ENCODE measurements at places on chromosomes 4 and X.

DNA sequence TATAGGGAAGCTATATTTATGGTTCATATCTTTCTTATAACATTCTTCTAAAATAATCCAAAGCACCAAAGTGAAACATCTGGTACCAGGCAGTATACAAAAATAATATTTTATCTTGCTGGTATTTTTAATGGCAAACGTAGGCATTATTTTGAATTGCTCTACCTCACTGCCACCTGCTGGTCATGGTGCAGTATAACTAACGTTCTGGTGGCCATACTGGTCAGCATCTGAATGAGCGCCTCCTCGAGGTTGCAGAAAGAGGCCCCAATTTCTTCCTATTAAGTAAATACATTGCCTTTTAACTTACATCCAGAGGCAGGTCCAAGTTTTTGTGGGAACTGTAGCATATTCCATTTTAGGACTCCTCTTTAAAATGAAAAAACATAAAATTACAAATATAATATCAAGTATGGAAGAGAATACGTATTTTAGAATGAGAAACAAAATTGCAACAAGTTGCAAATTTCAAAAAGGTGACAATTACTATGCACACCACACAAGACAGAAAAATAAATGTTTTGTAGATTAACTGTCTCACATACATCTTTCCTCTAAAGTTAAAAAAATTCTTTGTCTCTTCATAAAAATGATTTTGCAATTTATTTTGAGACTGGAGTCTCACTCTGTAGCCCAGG lies 22.9 kb upstream of the CWH43 start:
- peak; percentile 54 for DNase-seq

DNA sequence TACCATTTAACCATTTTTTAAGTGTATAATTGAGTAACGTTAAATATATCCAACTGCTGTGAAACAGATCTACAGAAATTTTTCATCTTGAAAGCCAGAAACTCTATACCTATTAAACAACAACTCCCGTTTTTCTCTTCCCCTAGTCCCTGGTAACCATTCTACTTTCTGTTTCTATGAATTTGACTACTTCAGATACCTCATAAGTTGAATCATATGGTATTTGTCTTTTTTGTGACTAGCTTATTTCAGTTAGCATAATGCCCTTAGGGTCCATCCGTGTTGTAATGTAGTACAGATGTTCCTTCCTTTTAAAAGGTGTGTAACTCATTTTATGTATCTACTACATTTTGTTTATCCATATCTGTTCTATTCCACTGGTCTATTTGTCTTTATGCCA lies 48.7 kb downstream of the STAG2 start:
- DNase-seq, result no peak

DNA sequence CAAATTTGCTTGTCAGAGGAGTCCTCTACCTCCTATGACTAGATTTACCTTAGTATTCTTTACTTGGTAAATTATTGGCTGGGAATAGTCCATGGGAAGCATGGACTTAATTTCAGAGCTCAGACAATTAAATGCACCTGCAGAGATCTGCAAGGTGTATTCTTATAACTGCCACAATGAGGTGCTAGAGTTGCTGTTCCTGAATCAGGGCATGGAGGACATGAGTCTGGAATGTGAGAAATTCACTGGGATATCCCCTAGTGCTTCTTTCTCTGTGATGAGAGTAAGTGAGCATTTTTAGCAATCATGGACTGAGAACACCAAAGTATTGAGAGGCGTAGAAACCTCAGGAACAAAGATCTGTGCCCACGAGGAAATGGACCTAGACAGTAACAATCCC lies 32.9 kb upstream of the GRID2 start:
- no peak for DNase-seq

DNA sequence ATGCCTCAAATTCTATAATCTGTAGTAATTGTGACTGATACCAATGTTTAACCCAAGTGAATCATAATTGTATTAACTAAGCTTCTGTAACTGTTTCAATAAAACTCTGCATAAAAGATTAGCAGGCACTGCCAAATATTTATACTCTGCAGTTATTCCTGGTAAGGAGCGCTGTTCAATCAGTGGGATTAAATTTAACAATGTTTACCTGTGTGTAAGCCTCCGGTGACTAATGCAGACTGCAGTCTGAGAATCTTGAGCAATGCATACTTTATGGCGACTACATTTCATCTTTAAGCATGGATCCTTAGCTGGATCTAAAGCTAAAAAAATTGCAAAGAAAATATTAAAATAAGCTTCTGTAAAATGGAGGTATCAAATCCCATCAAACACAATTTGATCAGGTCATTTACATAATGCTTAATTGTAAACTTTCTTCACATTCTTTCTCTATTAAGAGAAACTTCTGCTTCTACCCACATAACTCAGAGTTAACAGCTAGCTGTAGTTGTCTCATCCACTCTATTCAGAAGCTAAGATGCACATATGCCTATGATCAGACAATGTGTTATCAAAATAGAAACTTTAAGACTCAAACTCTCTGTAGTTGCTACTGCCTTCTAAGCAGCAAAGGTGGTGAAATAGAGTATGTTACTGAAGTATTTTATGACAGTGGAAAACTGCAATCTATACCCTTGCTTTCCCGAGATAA lies 234.0 kb downstream of the SPOCK3 start:
- no peak for DNase-seq

GRCh38 chr4:79298484-79298883 lies 27.4 kb downstream of the NAA11 start:
- DNase-seq, result no peak

- no peak for DNase-seq
These were observed 97.0 kb upstream of the PTPN13 start for GRCh38 chr4:86497131-86497530.

DNA sequence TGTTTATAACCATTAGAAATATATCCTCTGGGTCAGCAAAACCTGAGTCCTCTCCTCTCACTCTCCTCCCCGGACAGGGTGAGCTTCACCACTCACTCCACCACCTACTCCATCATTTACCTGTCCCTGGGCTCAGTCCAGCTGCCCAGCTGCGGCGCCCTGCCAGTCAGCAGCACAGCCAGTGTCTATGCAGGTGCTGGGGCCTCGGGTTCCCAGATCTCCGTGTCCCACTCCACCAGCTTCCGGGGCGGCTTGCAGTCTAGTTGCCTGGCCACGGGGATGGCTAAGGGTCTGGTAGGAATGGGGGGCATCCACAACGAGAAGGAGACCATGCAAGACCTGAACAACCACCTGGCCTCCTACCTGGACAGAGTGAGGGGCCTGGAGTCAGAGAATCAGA lies 662.2 kb upstream of the ACTRT1 start:
- no peak for DNase-seq

- no peak for DNase-seq
These were observed 148.0 kb downstream of the CAMK2D start for GRCh38 chr4:113613503-113613902.

- DNase-seq, result no peak
These were observed 1.4 kb downstream of the AMMECR1 start for GRCh38 chrX:110316351-110317060.

DNA sequence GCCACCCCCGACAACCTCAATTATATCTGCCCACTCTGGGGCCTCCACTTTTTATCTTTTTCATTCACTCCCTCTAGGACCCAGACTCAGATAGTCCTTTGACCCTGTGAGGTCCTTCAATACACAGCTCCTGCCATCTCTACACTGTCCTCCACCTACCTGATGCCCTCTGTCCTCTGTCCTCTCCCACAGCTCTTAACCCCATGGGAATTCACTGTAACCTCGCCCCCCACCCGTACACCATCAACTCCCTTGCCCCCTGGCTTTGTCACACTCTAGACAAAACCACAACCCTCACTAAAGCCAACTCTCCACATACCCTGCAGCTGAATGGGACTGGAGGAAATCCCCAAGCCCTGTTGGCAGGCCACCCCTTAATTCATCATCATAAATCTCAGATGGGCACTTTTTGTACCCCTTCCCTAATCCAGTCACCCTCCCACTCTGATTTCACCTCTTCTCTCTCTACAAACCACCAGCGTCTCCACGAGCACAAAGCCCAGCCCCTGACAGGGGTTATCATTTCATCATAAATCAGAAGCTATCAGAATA lies 52.3 kb upstream of the ENPP6 start:
- no peak for DNase-seq

DNA sequence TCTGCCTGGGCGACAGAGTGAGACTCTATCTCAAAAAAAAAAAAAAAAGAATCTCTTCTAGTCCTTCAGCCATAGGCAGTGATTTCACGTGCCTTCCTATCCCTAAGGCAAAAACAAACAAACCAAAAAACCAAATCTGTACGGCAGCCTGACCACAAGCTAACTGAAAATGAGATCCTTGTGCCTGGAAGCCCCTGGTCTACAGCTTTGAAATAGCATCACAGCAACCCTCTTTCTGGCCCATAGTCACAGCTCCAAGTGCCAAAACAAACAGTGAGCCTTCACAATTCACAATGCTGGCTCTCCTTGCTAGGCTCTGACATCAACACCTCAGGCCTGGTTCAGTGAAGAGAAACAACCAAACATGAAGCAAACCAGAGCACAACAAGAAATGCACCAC lies 46.1 kb downstream of the TMEM150C start:
- DNase-seq, result no peak

DNA sequence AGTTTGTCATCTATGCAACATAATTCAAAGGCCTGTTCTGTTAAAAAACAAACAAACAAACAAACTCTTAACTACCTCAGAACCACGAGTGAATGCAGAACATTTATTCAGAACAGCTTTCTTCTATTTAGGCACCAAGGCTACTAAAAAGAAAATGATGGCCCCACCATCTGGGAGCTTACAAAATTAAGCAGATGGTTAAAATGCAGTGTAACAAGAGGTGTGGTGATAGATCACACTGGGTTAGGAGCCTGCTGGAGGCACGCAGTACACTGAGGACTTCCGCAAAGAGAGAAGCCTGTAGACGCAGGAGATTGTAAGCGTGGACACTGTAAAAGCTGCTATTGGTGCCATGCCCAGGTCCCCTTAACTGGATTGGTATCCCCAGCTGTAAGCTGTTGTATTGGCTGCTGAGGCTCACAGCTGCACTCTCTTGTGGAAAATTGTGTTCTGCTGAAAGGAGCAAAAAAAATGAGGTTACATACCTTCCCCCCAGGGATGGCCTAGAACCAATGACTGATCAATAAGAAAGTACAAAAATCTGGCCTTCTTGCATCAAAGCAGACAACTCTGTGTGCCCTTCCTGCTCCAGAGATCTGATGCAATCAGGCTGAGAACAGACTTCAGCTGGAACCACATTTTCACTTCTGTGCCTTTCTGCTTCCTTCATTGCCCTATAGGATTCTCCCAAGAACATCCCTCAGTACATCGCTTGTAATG lies 60.0 kb downstream of the SHROOM3 start:
- DNase-seq, result no peak

DNA sequence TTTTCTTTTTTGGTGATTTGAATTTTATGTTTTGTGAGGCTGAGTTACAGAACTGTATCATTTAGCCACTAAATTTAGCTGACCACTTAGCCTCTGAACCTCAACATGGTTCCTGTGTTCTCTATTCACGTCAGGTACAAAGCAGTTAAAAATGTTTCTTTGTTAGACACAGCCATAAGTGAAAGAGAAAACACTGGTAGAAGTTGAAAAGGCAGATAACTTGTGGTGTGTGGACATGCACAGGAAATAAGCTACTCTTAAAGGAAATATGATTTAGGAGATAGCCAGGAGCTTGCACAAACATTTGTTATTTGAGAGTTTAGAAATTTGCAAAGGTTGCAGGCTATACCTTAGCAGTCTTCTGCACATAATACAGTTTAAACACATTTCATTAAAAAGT lies 171.0 kb upstream of the RPS6KA3 start:
- DNase-seq, result no peak

DNA sequence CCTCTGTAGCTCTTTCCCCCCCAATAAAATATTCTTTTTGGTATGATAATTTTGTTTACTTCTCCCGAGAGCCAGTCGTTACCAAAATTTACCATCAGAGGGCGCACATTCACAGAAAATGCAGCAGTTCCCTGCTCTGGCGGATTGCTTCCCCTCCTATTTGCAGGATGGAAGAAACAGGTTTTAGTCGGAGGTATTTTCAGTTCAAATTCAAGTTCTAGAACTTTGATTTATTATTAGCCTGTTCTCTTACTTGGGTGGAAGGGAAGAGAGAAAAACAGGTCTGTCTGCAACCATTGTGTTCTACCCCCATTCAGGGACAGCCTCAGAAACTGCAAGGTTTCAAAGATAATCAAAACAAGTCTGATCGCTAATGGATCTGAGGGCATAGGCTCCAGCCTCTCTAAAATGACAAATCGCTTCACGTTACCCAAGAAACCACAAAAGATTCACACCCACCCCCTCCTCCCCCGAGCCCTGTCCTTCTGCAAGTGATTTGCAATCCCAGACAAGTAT lies 263.8 kb upstream of the RPS6KA3 start:
- DNase-seq, result peak; percentile 16

DNA sequence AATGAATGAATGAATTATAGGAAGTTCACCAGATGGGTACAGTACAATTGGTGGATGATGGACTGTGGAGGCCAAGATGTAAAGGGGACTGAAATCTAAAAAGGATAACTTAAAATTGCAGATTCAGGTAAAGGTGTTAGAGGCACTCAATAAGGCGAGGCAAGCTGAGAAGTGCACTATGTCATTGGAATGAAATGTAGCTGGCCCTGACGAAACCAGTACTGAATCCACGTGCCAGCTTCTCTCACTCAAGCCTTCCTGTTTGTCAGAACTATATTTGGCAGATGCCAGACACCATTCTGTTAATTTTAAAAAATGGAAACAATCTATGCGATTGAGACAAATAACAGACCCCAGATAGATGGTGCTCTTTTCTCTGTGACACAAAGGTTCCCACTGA lies 1039.1 kb upstream of the TENM3 start:
- no peak for DNase-seq

DNA sequence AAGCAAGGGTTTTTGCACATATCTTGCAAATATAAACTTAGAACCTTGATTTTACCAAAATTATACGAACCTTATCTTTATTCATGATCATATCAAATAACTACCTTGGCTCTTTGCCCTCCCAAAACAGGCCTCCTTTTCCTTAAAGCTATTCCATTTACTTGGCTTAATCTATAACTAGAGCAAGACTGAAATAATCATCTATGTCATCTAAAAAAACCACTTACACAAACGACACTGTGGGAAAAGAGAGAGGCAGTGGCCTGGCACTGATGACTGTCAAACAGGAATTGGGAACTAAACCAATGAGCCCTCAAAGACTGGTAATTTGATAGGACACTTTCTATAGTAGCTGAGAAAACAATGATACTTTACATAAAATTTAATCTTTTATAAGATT lies 11.7 kb upstream of the PTPN13 start:
- DNase-seq, result no peak

DNA sequence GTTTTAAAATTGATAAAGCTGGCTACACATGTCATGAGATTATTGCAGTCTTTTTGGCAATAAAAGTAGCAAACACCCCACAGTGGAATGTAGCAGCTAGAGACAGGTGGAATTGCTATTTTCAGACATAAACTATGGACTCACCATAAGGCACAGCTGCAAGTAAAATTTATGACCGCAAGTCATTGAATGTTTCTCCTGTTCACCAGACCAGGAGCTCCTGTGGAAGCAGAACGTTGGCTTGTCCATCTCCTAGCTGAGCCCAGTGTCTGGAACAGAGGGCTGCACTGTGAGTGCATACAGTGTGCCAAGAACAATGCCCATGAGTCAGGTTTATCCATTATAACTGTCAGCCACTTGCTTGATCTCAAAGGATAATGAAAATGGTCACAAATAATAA lies 538.2 kb downstream of the INPP4B start:
- no peak for DNase-seq

All from stimulated activated CD8-positive, alpha-beta memory T cell treated with anti-CD3 and anti-CD28 coated beads, Interleukin-7, amount 100 ng/mL, for 1 hour (primary cell).